Activated CD4-positive, alpha-beta T cell treated with anti-CD3 and anti-CD28 coated beads, Interleukin-2, amount 50 U/mL, for 1 hour (primary cell): ENCODE measurements at places on chromosomes 3 and 15.

- no peak for DNase-seq
These were observed 147.5 kb upstream of the PDZRN3 start for GRCh38 chr3:73772076-73772886.

DNA sequence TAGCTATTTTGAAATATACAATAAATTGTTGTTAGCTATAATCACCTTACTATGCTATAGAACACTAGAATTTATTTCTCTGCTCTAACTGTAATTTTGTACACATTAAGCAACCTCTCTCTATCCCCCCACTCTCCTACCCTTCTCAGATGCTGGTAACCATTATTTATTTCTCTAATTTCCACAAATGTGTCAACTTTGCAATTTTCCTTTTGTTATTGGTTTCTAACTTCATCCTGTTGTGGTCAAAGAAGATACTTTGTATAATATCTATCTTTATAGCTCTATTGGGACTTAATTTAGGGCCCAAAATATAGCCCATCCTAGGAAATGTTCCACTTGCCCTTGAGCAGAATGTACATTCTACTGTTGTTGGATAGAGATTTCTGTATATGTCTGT is 229.3 kb downstream of the SATB1 start:
- no peak for DNase-seq

DNA sequence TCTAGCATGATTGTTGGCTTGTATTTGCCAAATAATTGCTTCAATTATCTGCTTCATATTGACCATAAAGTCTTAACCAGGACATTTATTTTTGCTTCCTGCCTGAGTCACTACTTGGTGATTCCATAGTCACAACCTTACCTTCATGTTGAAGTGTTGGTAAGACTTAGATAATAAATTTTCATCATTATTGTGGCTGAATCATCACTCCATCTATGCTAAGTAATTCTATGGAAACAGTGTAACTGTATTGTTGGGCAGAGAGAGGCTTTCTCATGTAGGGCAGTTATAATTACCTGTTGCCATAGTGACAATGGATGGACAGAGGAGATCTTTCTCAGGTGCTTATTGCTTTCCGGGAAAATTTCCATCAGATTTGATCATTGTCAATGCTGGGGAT is 330.7 kb upstream of the LRRC3B start:
- no peak for DNase-seq

DNA sequence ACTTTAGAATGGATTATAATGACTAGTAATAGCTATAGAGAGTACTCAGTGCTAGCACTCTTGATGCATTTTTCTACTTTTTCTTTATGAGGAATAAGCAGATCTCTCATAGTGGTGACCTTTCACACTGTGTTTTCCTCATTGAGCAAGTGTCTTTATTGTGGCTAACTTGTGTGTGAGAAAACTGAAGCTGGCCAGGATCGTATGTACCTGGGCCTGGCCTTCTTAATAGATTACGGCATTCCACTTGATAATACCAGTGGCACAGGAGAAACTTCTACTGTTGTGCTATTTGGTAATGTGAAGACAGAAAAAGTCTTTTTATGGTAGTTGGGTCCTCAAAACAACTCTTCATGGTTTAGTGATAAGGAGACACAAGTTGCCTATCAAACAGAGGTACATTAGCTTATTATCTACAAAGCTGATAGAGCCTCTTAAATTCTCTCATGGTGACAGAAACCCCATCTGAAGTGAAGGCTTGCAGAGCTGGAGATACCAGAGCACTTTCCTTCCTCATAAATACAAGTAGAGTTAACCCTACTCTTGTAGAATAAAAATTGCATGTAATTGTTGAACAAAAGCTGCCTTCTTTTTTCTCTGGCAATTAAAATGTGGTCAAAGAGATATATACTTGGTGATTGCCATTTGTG is 64.6 kb downstream of the LYSMD4 start:
- no peak for DNase-seq

DNA sequence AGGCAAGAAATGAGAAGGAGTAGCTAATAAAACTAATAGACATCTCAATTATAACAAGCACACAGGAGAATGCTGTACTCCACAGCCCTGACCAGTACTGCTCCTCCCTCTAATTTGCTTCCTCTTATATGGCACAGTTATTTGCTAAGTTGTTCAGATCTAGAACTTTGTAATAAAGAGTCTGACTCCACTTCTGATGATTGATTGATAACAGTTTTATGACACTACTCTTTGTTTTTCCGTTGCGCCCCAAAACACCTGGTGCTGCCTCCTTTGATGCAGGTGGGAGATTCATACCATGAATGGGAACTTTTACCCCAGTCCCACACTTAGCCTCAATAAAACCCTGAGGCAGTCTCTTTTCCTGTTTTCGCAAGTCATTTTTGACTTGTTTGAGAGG is 777.7 kb downstream of the GBE1 start:
- DNase-seq, result no peak

GRCh38 chr3:182179631-182180030 is 467.9 kb downstream of the SOX2 start:
- no peak for DNase-seq

DNA sequence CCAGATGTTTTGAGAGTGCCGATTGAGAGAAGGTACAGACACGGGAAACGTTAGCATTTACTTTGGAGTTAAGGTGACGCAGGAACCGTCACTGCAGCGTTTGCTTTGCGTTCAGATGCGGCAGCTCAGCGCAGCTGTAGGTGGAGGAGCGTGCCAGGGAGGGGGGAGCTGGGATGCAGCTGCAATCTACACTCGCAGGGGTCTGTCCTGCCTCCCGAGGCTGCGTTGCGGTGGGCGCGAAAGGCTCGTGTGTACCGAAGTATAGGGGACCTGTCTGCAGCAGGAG is 425 bp upstream of the FYTTD1 start:
- DNase-seq, result peak; percentile 62

DNA sequence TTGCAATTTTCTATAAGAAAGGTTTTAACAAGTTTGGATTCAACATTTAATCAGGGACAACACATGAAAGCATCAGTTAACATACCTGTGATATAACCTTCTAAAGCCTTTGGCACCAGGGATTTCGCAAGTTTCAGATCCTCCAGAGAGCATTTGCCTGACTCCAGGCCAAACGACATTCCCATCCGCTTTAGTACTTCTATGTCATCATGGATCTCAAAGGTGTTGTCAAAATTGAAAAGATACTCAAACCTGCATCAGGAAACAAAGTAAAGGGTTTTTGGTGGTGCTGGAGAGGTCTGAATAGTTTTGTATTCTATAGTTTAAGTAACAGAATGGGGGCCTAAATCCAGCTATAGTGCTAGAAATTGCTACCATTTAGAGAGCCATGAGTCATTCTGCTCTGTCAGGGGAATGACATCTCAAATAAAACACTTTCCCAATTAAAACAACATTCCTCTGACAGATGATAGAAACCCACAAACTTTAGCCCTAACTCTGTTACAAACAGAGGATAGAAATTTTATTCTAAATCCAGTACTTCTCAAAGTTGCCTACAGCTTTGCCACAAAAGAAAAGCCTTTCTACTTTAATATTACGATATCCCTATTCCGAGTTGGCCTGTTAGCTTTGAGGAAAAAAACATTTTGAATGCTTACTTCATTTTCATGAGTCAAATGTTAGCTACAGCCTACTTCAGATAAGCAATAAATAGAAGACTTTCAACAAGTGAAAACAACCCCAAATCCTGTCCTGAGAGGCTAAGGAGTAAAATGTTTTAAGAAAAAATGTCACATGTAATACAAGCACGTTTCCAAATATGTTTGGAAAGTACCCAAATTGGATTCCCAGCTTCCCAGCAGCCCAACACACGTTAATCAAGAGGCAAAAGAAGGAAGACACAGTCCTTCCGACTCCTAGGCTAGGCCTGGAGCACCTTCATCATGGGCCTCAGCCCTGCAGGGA is 83.4 kb downstream of the ATP1B3 start:
- DNase-seq, result no peak

GRCh38 chr3:136343873-136344555 is 93.9 kb downstream of the PCCB start:
- DNase-seq, result no peak

DNA sequence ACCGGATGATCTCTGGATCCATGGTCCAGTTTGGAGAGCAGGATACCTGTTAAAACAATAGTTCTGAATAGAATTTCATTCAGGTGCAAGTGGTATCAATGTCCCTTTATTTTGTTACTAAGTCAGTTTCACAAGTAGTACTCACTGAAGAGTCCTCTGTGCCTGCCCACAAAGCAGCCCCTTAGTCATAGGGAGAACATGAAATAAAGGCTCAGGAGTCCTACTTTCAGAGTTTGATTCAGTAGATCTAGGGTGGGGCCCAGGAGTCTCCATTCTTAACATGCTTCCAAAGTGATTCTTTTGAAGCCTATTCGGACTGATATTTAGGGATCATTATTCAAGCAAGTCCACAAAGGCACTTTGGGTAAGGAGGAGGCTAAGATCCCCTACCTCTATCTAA is 79.8 kb upstream of the ACKR4 start:
- DNase-seq, result no peak

- no peak for DNase-seq
These were observed 681 bp downstream of the CHMP2B start for GRCh38 chr3:87227835-87228144.

GRCh38 chr3:140152851-140153639 is 218.1 kb downstream of the CLSTN2 start:
- DNase-seq, result no peak

GRCh38 chr3:71893122-71893521 is 108.2 kb upstream of the PROK2 start:
- DNase-seq, result no peak

DNA sequence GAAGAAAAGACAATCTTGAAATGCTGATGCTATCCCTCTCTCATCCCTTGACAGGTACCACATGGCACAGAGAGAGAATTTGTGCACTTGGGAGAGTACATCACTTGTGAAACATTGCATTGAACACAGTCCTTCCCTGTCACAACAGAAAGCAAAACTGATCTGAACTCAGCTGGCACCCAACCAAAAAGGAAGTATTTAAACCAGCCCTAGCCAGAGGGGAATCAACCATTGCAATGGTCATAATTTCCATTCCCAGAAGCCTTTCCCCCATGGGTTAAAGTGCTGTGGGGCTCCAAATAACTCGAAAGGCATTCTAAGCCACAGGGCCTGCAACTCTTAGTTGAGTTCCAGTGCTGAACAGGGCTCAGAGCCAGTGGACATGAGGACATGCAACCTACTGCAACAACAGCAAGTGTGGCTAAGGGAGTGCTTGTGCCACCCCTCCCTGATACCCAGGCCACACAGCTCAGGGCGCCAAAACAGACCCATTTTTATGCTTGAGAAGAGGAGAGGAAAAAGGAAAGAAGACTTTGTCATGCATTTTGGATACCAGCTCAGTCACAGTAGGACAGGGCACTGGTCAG is 530.8 kb upstream of the BCHE start:
- DNase-seq, result no peak

GRCh38 chr3:193134856-193135255 is 106.2 kb upstream of the PLAAT1 start:
- no peak for DNase-seq

GRCh38 chr3:58188921-58189451 is 21.8 kb downstream of the DNASE1L3 start:
- no peak for DNase-seq

DNA sequence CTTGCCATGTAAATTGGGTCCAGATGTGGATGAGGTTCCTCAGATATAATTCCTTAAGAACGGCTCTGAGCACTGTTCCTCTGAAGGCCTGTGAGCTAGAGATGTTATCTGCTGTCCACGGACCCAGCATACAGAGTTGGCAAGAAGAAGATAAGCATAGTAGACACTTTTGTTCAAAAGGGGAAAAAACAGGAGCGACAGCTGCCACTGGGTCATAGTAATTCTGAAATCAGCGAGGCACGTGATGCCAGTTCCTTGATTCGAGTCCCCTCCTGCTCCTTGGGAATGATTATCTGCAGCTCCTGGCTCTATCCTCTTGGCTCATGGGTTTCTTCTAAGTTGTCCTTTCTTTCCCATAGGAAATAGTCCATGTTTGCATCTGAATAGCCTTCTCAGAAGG is 2.5 kb upstream of the RAB7A start:
- DNase-seq, result no peak

DNA sequence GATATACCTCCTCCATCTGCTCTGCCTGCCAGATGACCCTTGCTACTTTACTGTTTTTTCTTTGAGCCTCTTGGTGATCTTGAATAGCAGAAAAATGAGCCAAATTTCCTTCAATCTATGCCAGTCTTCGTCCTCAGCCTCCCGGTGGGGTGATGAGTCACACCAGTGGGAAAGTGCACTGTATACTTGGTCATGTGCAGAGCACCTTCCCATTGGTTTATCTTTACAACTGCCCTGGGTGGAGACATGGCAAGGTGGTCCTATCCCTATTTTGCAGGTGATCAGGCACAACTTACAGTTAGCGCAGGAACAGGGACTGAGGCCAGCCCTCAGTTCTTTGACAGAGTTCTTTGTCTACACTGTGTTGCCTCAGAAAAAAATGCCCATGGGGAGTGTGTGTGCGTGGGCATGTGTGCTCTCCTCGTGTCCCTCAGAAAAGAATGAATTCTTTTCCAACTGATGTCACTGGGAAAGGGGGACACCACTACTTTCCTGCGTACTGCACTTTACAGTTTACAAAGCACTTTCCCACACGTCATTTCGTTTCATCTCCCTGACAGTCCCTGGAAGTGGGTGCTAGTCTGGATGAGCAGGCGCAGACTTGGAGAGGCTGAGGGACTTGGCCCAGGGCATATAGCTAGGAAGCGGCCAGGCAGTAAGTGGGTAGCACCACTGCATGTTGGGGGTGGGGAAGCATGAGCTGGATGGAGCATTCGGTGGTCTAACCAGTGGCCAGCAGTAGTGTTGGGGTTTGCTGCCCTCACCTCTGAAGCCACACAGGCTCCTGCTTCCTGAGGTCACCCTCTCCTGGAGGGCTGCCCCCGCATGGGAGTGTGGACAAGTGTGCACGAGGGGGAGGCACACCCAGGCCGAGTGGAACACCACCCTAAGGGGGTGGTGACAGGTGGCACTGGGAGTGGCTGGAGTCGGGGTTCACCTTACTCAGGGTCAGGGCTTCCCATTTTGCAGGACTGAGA is 24.1 kb downstream of the SMAD3 start:
- DNase-seq, result no peak

DNA sequence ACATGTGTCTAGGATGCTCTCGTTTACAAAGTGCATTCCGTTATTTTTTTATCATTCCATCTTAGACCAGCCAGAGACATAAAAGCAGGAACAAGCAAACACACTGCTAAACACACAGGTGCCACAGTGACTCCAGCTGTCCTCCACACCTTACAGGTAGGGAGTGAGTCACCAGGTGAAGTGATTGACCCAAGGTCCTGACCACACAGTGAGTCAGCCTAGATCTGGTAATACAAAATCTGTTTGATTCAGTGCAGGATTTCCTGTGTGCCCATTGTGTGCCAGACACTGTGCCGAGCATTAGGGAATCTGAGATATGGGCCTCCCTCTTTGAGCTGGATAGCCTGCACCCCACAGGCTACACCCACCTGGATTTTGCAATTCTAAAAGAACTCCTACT is 16.7 kb upstream of the BFSP2 start:
- DNase-seq, result no peak

GRCh38 chr3:33131331-33132018 is 17.7 kb downstream of the CRTAP start:
- peak; percentile 14 for DNase-seq

GRCh38 chr15:84764989-84765388 is 16.6 kb downstream of the ZNF592 start:
- DNase-seq, result no peak
